ENCODE measurements at places on chromosomes 3 and 15.

- DNase-seq = no peak
These were observed 57.9 kb downstream of the ARMC8 start for GRCh38 chr3:138245026-138245425.

DNA sequence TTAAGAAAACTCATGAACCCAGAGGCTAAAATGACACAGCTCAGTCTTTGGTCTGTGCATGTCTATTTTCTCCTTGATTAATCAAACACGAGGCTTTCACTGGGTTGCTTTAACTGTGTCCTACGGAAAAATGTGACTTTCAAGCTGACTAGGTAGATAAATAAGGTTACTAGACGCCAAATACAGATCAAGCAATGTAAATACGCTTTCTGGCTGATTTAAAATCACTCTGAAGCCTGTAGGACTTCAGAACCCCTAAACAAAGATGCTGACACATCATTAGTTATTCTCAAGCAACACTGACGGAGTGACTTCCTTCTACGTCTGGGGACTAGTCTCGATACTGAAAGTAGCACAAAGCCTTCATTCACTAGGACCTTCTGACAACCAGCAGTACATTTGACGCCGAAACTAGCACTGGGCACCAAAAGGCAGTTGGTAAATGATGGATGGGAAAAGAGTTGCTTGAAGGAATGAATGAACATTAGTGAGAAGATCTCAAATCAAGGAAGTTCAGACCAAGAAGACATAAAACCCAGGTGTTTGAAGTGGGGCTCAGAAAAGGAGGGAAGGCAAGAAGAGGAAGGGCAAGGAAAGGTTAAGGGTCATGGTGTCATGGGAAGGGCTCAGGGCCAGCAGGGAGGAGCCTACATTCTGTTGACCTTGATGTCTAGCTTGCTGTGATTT, 67.1 kb upstream of the CDV3 start:
- peak; percentile 93 for DNase-seq

GRCh38 chr3:54393150-54393549, 270.8 kb downstream of the CACNA2D3 start:
- DNase-seq = peak; percentile 57

DNA sequence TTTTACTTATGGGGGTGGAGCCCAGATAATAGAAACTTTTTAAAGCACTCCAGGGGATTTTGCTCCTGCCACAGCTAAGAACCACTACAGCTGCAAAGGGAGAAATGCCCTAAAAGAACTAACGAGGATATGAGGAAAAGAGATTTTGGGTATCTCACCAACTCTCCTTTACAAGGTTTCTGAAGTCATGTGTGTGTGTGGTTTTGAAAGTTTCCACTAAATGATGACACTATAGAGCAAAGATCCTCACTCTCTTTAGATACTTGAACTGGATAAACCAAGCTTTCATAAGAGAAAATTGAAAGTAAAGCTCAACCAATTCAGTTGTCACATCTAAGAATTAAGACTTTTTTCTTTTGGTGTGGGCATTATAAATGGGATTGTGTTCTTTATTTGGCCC, 455.3 kb upstream of the ALCAM start:
- no peak for DNase-seq

- DNase-seq = no peak
These were observed 46.2 kb downstream of the PTH1R start for GRCh38 chr3:46923559-46924350.

- no peak for DNase-seq
These were observed 413.9 kb upstream of the MDFIC2 start for GRCh38 chr3:70726096-70726938.

DNA sequence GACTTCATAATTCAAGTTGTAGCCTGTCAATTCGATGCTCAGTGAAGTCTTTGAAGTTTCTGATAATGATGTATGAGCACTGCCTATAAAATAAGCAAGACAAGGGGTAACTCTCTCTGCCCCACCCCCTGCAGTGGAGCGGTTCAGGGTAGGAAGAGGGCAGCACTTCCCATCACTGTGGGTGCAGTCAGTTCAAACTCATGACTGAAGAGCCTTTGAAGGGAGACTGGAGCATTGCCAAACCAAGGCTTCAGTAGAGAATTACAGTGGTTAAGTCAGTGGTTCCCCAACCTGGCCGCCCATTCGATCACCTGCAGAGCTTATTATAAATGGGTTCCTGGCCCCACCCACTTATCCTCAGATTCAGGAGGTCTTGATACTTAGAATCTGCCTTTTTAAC, 190.6 kb downstream of the SHQ1 start:
- peak; percentile 54 for DNase-seq

- DNase-seq = no peak
These were observed 202.0 kb upstream of the IL12A start for GRCh38 chr3:159786489-159787177.

DNA sequence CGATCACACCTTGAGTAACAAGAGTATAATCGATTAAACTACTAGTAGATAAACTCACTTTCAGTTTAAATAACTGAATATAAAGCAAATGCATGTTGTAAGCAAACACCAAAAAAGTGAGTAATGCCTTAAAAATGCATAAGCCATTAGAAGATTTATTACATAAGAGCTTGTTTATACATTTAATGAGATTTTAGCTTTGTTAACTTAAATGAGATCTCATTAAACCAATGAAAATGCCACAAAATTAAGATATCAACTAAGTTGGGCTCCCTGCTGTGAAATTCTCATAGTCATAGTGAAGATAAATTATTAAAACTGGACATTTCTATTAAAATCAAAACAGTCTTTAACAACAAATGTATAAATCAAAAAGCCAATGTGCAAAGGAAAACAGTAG, 701.2 kb downstream of the NLGN1 start:
- no peak for DNase-seq

GRCh38 chr3:124097362-124098131, 105.6 kb upstream of the ROPN1 start:
- DNase-seq = no peak

DNA sequence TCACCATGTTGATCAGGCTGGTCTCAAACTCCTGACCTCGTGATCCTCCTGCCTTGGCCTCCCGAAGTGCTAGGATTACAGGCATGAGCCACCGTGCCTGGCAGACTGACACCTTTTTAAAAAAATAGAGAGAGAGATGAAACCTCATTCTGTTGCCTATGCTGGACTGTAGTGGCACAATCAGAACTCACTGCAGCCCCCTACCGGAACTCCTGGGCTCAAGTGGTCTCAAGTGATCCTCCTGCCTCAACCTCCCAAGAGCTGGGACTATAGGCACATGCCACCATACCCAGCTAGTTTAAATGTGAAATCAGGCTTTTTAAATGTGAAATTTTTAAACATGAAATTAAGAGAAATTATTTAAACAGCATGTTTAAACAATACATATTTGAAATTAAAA, 265.2 kb upstream of the UBE2E1 start:
- no peak for DNase-seq

DNA sequence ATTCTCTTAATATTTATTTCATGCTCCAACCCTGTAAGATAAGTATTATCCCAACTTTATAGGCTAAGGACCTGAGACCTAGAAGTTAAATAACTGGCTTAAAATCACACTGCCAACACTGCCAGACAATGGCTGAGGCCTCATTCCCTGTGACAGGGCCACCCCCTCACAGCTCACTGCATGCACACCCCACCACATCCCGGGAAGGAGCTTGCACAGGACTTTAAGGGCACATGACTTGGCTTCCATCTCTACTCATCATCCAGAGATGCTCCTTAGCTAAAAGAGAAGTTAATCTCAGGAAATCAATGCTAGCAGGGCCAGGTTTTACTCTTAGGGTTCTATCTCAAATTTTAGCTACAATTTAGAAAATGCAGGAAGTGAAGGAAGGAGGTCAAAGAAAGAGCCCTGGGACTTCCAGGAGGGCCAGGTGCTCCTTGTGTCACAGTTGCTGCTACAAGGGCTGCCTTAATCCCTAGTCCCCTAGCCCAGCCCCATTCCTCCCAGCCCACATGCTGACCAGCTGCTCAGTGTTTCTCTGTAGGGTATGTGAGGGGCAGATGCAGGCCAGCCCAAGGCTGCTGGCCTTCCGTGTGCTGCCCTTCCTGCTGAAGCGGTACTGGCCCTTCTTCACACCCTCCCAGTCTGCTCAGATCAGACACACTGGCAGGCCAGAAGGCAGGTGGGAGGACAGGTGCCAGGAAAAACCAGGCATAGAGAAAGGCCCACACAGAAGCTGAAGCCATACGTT, 53.5 kb downstream of the WWTR1 start:
- DNase-seq = no peak

DNA sequence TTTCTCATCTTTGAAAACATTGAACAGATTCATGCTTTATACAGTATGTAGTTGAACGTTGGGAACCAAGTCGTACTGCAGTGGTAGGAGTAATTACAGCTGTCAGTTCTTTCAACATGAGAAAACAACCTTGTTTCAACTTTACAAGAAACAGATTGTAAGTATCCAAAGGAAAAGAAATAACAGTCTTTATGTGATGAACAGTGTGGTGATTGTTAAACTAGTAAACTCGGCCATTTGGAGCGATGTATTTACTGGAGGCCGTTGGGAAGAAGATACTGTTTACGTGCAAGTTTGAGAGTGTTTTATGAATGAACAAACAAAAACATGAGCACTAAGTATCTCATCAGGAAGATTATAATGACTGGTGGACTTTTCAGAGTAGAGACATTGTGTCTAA, 48.4 kb downstream of the EPHA3 start:
- no peak for DNase-seq

DNA sequence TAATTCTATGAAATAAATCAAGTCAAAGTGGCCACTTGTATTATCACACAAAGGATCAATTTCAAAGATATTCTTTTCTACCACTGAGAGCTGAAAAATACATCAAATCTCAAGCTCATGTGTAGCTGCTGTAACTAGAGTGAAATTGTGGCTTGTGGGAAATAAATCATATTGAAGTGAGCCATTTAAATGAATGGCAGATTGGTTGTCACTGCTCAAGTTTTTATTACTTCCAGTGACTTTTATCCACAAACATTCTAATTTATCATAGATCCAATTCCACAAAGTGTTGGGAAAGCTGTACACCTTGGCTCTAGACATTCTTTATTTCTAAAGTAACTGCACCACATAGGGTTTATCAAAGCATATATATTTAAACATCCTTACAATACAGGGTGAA, 285.4 kb downstream of the CNTN3 start:
- DNase-seq = no peak

- DNase-seq = no peak
These were observed 123.1 kb downstream of the TPRA1 start for GRCh38 chr3:127467391-127467790.

GRCh38 chr3:13529196-13530112, 19.5 kb upstream of the FBLN2 start:
- no peak for DNase-seq

DNA sequence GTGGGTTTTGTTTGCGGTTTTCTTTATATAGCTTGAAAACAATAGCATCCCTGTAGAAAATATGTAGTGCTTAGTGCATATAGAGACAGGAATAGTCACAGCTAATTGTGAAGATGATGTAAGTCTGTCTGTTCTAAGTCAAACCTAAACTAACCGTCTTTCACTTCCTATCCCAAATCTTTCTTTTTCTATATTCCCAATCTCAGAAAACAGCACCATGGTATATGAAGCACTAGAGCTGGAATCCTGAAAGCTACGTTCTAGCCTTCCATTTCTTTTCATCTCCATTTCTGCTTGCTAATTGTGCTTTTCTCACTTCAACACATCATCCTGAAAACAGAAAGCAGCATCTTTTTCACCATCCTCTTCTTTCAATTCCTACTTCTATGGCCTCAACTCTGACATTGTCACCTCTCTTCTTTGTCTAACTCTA, 1235.5 kb downstream of the ROBO2 start:
- no peak for DNase-seq
